WERI-Rb-1 (cell line): ENCODE measurements at places on chromosomes 7 and 10.
A peak's percentile ranks its signal among the peaks of the same experiment; 100 is the strongest.

GRCh38 chr10:113619401-113619800 lies 44.4 kb downstream of the NRAP start:
- DNase-seq = no peak

GRCh38 chr7:141974831-141975230 lies 1.3 kb upstream of the TAS2R38 start:
- peak; percentile 36 for DNase-seq

DNA sequence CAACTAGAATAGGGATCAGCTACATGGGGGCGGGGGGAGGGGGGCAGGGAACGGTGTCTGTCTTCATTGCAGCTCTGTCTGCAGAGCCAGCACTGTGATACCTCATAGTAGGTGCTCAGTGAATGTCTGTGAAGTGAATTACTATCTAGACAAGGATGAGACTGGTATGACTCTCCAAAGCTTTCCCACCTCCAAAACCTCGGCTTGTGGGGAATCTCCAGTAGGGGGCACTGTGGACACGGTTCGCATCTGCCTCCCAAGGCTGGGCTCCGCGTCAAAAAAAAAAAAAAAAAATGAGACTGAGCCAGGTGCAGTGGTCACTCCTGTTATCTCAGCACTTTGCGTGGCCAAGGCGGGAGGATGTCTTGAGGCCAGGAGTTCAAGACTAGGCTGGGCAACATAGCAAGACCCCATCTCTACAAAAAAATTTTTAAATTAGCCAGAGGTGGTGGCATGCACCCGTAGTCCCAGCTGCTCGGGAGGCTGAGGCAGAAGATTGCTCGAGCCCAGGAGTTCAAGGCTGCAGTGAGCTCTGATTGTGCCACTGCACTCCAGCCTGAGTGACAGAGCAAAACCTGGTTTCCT lies 9.6 kb downstream of the TRIM56 start:
- DNase-seq = no peak

- no peak for DNase-seq
Measured at GRCh38 chr10:78038105-78038504, 4.4 kb downstream of the RPS24 start.

- DNase-seq = peak; percentile 66
Measured at GRCh38 chr10:114694752-114695151, 36.7 kb upstream of the ABLIM1 start.

GRCh38 chr7:25944777-25945515 lies 207.1 kb upstream of the NFE2L3 start:
- no peak for DNase-seq

- no peak for DNase-seq
Measured at GRCh38 chr10:13788711-13789447, 202.1 kb downstream of the PRPF18 start.
